GM18507 (cell line): ENCODE measurements at places on chromosomes 6 and 20.

DNA sequence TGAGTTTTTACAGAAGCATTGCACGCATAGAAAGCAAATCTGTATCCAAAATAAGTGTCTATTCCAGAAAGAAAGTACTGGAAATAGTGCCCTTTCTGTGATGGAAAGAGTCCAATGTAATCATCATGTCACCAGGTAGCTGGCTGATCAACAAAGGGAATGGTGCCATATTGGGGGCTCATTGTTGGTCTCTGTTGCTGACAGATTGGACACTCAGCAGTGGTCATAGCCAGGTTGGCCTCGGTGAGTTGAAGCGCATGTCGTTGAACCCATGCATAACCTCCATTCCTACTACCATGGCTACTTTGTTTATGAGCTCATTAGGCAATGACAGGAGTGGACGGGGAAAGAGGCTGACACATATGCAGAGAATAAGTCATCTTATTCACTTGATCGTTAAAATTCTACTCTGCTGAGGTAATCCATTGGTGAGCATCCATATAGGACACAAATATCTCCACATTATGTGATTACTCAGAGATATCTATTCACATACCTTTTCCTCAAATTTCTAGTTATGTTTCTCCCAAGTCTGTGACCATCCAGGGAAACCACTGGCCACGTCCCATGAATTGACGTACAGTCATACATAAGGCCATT, 560.5 kb downstream of the HAO1 start:
- DNase-seq = no peak

DNA sequence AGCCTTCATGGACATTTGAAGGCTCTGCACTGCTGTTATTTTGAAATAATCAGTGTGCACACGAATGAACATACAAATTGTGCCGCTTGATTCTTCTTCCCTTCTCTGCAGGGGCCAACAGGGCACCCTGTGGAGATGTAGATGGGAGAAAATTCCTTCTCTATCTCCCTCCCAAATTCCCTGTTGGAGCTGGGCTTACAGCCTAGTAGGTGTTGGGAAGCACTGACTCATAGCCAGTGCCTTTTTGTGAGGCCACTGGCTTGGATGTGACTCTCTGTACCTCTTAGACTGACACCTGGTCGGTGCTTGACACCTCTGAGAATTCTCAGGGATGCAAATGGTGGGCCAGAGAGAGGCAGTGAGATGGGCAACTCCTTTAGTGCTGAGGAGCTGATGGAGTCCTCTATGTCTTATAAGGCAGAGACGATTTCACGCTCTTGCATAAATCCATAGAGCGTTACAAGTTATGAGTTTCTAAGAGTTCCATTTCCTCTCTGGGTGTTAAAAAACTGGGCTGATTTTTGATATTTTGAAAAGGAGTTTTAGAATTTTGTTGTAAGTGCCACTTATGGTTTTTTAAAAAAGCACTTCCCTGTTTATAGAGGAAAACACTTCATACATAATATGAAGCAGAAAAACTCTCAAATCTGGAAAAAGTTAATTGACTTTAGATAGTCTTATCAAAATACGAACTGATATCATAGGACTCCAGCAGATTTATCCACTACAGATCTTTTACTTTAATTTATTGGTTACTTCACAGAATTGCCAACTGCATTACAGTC, 89.8 kb upstream of the MAP3K7 start:
- no peak for DNase-seq

- no peak for DNase-seq
Observed at GRCh38 chr6:110298916-110299315, 59.2 kb downstream of the METTL24 start.

DNA sequence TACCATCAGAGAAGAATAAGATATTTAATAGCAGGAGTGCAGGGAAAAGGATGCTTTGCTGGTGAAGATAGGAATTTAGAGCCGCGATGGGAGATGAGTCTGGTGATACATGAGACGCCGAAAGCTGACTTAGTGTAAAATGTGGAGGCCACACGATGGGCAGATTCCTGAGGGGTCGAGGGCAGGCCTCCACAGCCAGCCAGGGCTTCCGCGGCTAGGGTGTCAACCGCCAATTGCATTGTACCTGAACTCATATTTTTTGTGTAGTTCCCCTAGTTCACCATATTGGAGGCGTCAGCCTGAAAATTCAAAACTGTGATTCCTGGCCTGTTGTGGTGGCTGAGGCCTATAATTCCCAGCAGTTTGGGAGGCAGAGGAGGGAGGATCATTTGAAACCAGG, 8.5 kb downstream of the ETV7 start:
- DNase-seq = no peak

- no peak for DNase-seq
Observed at GRCh38 chr20:33940666-33941065, 53.0 kb upstream of the RALY start.

- no peak for DNase-seq
Observed at GRCh38 chr20:1035466-1035865, 33.4 kb upstream of the RSPO4 start.

DNA sequence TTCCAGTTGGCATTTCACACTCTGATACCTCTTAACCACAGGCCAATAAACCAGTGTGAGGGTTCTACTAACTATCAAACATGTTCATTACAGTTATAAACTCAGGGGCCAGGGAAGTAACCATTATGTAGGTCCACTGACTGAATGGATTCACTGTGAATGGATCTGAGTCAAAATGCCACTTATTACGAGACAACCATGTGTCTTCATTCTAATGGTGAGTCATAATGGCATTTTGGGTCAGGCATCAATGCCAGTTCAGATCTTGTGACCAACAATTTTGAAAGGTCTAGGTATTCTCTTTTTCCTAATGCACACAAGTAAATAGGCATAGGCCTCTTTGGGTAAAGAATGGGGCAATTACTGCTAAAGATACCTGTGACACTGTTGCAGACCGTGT, 112.2 kb upstream of the HEY2 start:
- no peak for DNase-seq

DNA sequence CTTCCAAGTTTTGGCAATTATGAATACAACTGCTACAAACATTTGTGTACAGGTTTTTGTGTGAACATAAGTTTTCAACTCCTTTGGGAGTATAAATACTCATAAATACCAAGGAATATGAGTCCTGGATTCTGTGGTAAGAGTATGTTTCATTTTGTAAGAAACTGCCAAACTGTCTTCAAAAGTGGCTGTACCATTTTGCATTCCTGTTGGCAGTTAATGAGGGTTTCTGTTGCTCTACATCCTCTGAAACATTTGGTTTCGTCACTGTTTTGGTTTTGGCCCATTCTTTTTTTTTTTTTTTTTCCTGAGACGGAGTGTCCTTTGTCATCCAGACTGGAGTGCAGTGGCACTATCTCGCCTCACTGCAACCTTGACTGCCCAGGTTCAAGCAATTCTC, 8.5 kb downstream of the AP5S1 start:
- no peak for DNase-seq

GRCh38 chr6:7461416-7461815, 71.8 kb downstream of the RIOK1 start:
- DNase-seq = no peak

GRCh38 chr6:31750411-31751022, 10.7 kb downstream of the MSH5 start:
- no peak for DNase-seq

DNA sequence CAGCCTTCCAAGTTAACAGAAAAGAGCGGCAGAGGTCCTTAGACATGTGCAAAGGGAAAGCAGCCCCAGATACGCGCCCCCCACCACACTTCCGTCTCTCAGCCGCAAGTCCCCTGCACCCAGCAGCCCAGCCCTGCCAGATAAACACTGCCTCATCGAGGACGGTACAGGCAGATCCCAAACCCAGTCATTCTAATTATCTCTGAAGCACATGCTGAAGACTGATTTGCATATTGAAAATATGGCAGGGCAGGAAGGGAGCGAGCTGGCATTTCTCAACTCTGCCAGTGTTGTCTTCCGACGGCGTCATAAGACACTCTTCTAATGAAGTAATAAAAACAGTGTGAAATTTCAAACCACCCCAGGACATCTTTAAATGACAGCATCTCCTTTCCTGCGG, 122.8 kb upstream of the CDH4 start:
- no peak for DNase-seq

DNA sequence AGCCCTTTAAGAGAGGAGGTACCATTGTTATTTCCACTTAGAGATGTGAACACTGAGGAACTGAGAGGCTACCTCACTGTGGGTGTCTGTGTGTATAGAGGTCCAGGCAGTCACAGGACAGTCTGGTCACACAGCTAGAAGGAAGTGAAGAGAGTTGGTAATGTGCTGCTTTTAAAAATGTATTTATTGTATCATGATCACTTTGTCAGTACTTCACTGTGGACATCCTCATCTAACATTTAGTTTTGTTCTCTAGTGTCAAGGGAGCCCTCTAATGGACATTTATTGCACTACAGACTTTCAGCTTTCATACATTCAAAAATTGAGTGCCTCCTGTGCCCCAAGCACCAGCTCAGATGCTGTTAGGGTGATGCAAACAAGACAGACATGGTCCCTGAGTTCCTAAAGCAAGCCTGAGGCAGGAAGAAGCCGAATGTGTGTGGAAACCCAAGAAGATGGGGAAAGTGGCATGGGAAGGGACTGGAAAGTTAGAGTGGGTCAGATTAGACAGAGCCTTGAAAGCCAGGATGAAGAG, 123.0 kb downstream of the SLC16A10 start:
- DNase-seq = peak; percentile 40

DNA sequence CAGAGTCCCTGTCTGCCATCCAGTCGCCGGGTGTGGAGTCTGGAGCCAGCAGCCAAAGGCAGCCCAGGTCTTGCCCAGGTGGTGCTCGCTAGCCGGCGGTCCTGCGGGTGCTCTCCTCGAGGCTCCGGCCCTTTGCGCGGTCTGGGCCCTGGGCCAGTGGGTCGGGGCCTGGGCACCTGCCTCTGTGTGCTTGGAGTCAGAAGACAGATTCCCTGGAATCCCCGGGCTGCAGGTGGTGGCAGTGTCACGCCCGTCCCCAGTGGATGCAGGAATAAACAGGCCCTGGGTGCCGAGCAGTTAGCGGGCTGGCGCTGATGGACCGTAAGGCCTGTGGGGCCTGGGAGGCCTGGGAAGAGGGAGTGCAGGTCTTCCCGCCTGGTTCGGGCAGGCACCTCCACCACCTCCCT, 5.3 kb downstream of the SS18L1 start:
- DNase-seq = no peak

- DNase-seq = no peak
Observed at GRCh38 chr20:31517373-31517772, 3.1 kb downstream of the HM13 start.

DNA sequence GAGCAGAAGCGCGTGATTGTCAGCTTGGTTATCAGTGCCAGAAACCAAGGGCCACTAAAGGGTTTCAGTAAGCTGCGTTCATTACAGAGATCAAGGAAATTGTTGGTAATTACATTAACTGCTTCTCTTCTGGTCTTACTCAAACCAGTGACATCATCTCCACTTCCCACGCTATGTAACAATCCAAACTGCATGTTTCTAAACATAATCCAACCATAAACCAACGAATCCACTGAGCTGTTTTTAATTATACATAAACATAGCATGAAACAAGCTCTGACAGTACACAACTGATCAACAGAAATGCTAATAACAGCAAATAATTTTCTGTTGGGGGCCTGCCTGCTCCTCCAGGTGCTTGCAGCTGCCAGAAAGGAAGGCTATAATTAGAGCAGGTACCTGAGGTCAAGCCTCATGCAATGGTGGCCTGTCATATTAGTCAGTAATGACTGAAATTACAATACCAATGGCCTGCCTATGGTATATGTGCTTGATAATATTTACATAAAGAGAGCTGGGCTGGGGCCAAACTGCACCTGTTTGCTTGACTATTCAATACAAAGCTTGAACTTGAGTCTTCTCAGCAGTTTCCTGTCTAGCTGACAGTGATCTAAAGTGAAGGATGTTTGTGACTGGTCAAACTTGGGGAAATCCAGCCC, 40.1 kb downstream of the ILRUN start:
- DNase-seq = peak; percentile 53

DNA sequence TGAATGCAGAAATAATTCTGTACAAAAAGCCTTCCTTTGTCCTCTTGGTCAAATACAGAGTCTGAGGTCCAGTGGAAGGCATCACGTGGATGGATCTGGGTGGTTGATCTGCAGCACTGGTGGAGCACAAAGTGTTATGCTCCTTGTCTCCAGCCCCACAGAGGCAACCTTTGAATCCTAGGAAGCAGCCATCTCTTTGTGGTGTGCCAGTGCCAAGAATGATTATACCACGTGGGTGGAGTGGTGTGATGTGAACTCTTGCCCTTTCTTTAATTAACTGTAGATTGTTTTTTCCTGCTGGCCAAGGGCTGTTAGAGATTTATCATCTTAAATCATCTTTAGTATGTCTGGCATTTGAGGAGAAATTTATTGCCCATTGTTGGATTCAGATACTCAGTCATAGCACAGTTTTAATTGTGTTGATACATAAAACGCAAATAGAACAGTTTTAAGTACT, 31.1 kb downstream of the NCOA7 start:
- DNase-seq = no peak

DNA sequence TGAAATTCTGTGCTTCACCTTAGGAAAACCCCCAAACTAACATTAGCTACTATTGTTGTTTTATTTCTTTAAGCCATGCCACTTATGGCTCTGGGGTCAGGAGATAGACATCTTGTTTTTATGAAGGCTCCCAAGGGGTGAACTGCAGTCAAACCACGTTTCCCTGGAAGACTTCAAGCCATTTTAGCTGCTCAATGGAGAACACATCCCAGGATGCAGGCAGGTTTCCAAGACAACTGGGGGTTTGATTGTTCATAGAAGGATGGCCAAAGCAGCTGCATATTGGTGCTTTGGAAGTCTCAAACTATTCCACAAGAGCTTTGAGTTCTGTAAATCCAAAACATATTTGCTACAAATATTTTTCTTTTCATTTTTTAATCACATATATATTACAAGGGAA, 818.0 kb downstream of the MAFB start:
- DNase-seq = no peak

- no peak for DNase-seq
Observed at GRCh38 chr6:145009711-145010110, 724.6 kb downstream of the UTRN start.

DNA sequence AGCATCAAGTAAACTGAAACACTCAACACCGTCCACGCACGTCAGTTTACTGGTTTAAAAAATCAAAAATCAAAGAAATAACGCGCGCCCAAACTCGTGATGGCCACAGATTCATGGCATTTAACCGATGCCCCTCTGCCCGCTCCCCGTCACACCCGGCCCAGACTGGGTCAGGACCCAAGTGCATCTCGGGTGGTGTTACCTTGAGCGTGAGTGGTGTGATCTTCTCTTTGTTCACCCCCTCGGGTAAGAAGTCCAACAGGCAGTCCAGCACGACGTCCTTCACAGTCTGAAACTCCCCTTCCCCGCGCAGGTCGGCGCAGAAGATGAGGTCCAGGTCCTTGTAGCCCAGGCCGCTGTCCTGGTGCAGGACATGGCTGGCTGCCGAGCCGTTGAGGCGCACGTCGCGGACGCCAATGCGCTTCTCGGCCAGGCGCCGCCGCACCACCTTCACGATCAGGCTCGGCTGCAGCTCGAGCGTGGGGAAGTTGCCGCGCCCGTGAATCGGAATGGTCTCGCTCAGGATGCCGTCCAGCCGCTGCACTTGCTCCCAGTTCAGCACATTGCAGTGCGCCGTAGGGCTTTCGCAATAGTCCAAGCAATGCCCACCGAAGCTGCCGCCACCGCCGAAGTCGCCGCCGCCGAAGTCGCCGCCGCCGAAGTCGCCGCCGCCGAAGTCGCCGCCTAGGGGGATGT, 945 bp downstream of the TENT5A start:
- no peak for DNase-seq

- no peak for DNase-seq
Observed at GRCh38 chr20:50582591-50583234, 72.5 kb downstream of the PTPN1 start.
